ENCODE measurements at places on chromosomes 7 and 10.

GRCh38 chr10:49279015-49279880, 19.7 kb upstream of the C10orf71 start:
- DNase-seq, result no peak

DNA sequence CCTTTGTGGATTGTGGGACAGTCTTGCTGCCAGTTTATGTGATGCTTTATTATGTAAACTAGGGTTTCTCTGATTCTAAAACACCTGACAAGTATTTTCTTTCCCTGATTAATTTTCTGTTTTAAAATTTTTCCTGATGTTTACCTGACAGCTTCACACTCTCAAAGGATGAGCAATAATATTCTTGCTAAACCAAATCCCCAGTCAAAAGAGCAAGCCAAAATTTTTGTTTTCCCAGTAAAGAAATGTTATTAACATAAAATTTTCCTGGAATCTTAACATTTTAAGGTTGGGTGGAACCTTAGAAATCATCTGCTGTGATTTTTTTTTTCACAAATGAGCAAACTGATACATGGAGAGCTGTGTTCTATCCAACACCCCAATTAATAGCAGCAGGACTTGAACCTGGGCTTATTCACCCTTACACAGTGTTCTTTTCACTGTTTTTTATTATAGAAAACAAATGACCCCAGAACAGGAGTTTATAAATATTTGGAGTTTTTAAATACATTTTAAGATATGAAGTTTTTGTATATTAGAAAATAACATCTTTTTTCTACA, 185.2 kb upstream of the VIPR2 start:
- no peak for DNase-seq

GRCh38 chr10:68301301-68301700, 30.6 kb upstream of the HNRNPH3 start:
- DNase-seq, result no peak

DNA sequence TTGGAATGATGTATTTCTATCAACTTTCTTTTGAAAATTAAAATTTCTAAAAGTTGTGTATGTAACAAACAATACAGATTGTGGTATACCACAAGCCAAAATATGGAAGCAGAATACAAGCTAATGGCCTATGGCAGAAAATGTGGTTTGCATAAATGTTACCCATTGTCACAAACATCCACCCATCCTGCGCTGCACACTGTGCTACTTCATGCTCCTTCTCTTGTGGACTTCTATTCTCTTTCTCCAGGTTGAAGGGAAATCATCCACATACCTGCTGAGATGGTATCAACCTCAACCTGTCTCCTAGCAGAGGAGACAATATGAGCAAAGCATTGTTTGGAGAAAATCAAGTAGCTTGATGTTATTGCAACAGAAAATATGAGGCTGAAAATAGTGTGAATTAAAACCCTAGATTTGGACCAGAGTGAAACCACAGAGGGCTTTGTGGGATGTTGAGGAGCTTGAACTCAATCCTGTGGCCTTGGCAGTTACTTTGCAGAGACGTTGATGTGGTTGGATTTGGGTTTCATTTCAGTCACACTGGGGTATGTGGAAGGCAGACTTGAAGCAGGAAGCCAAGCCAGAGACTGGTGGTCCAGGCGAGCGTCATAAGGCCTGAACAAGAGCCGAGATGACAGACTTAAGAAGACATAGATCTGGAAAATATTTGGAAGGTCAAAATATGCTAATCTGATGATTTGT, 63.8 kb downstream of the ICA1 start:
- DNase-seq, result peak; percentile 35

DNA sequence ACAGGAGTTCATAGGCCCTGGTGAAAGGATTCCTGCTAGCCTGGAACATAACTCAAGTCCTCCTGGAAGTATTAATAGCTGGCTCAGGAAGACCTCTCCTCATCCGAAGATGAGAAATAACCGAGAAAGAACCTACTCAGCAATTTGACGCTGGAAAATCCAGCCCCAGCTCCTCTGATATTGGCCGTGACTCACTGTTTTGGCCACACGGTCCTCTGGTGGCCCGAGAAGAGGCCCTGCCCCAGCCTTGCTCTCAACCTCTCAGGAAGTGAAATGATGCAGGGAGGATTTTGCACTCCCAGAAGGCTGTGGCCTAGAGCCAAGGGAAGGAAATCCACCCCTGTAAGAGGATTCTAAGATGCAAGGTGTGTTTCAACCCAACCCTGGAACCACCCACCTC, 121.6 kb downstream of the MTPAP start:
- DNase-seq, result no peak

- no peak for DNase-seq
Observed at GRCh38 chr7:25619963-25620799, 391.9 kb upstream of the NPVF start.

DNA sequence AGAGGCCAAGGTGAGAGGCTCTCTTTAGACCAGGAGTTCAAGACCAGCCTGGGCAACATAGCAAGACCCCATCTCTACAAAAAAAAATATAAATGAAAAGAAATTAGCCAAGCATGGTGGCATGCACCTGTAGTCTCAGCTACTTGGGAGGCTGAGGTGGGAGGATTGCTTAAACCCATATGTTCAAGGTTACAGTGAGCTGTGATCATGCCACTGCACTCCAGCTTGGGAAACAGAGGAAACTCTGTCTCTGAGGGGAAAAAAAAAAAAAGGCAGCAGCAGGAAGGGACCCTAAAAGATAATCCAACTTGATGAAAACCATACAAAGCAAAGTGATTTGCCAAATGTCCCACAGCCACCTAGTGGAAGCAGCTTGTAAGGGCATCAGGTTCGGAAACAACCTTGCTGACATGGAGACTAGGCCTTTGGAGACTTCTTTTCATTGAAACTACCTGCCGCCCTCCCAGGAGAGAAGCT, 15.6 kb upstream of the PBLD start:
- DNase-seq, result peak; percentile 58

DNA sequence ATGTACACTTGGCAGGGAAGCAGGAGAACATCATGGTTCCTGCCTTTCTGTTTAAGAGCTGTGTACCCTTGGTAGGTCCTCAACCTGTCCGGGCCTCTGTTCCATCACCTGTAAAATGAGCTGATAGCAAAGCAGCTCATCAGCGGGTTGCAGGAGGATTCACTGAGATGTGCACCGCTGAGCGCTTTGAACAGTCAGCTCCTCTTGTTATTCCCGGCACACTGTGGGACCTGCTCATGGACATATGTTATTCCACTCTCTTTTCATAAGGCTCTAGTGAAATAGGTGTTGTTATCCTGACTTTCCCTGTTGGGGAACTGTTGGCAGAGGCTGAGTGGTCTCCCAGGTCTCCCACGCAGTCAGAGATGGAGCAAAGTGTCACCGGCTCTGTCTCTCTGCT, 497.5 kb upstream of the ZMIZ1 start:
- DNase-seq, result no peak

DNA sequence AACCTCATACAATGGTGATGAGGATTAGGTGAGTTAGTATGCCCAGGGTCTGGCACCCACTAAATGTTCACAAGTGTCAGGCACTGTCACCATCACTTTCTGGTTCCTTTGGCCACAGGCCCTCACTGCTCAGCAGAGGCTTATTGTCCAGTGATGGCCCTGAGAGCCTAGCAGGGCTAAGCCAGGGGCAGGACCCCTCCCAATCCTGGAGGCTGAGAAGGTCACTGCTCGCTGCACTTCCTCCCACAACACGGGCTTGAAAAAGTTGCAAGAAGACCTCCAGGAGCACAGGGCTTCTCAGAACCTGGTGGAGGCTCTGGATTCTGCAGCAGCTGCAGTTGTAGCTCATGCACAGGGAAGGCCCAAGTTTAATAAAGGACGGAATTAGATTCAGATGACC, 48.1 kb downstream of the DRGX start:
- no peak for DNase-seq

DNA sequence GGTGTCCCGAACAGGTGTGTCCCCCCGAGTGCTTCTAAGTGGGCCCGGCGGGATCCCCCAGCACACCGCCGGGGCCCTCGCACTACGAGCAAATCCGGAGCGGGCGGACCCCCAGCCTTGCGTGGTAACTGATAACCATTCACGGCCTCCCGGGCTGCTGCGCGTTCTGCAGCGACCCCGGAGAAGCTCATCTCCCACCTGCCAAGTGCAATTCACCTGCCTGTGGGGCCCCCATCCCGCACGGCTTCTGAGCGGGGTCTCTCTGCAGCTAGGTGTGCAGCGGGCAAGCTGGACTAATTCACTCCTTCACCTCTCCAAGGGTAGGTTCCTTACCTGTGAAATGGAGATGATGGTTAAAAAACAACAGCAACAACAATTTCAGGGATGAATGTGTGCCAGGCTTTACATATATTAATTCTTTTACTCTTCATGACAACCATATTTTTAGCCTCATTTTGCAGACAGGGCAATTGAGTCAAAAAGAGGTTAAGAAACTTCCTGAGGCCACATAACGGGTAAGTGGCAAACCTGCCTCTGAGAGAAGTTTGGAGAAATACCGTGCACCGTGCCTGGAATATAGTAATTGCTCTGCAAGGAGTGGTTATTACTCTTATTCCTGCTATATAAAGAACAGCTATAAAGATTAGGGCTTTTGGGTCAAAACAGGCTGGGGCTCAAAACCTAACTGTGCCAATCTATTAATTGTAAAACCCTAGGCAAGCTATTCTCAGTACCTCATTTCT, 652 bp upstream of the PODXL start:
- no peak for DNase-seq

GRCh38 chr7:94632338-94633013, 23.5 kb downstream of the SGCE start:
- DNase-seq, result no peak

DNA sequence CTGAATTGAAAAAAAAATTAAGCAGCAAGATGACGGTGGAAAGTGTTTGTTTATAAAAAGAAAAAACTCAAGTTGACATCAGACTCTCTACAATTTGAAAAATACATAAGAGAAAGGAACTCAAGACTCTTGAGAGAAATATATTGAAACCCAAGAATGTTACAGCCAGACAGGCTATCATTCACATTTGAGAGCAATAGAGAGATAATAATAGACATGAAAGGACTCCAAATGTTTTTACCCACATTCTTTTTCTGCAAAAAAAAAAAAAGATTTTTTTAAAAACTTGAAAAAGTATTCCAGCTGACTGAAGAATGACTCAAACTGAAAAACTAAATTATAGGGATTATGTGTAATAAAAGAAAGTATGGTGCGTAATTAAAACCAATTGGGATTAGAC, 532.4 kb downstream of the INHBA start:
- DNase-seq, result no peak

- DNase-seq, result peak; percentile 71
Observed at GRCh38 chr10:3976718-3977117, 191.7 kb upstream of the KLF6 start.

GRCh38 chr10:8043569-8044306, 10.8 kb upstream of the GATA3 start:
- DNase-seq, result no peak

DNA sequence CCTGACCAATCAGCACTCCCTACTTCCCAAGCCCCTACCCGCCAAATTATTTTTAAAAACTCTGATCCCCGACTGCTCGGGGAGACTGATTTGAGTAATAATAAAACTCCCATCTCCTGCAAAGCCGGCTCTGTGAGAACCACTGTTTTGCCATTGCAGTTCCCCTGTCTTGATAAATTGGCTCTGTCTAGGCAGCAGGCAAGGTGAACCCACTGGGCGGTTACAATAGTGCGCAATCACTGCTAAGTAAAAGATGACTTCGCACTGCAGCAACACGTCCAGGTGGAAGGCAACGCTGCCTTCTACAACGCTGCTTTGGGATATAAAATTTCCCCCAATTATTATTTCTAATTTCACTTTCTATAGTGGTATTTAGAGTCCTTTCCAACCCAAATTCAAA, 8.9 kb downstream of the SLC37A3 start:
- DNase-seq, result no peak

- DNase-seq, result no peak
Observed at GRCh38 chr10:96978621-96979154, 146.6 kb downstream of the LCOR start.

- no peak for DNase-seq
Observed at GRCh38 chr10:132294561-132295318, 13.0 kb downstream of the STK32C start.

DNA sequence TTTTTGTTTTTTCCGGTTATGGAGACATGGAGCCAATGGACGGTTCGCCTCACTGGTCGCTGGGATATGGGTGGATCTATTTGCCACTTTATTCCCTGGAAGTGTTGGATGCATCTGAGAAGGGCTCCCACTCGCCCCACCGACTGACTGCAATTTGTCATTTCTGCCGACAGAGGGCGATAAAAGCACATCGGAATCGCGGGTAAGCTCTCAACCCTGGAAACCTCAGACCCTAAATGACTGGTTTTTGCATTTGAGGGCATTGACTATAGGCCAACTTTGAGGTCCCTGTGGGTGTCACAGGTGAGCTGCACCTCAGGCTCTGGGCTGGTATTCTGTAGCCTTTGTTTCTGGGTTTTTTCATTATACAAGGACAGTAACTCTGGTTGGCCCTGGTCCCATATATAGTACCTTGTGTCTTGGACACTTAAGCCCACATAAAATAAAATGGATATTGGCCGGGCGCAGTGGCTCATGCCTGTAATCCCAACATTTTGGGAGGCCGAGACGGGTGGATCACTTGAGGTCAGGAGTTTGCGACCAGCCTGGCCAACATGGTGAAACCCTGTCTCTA, 11.9 kb upstream of the OPALIN start:
- peak; percentile 57 for DNase-seq

DNA sequence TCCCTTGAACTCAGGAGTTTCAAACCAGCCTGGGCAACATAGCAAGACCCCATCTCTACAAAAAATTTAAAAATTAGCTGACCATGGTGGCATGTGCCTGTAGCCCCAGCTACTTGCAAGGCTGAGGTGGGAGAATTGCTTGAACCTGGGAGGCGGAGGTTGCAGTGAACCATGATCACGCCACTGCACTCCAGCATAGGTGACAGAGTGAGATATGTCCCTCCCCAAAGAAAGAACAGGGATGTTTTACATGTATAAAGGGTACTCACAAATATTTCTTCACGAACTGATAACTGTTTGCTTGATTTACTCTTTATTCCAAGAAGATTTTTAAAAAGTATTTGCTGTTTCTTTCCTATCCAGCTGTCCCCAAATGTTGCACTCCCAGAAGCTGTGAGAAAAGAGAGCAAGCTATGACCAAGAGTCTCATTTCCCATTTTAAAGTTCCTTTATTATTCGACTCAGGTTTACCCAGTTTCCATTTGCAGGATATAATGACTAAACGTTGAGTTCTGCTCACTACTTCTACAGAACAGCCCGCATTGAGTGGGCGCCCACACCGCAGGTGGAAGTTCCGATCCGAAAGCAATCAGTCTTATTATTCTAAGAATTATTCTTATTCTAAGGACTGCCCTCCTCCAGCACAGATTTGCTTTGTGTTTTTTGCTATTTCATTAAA, 90.7 kb downstream of the APBB1IP start:
- no peak for DNase-seq

DNA sequence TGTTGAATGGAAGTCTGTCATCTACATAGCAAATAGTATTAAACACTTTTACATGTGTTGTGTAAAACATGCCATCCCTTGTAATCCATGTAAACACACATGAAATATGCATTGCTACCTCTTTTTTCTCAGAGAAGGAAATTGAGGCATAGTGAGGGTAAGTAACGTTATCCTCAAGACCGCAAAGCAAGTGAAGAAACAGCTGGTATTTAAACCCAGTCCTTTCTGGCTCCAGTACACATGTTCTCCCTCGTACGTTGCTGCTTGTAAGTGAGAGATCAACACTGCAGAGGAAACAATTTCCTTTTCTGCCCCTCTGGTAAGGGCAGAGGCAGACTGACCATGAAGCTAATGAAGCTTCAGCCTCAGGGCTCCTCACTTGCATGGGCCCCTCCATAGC, 28.5 kb downstream of the MAP3K8 start:
- DNase-seq, result no peak
